Thymus (tissue), 14 donors: ENCODE measurements at places on chromosomes 16 and 17. TPM values are rescaled to one million over a fixed set of nuclear protein-coding genes. Genes with fewer than 3 reads are reported as not detected.

Gene RNF43
- 2.2 TPM for polyA plus RNA-seq

Gene CLEC10A
- 11.2 TPM for polyA plus RNA-seq

Gene LGALS9C
- 0.37 TPM for polyA plus RNA-seq

Gene ALDH3A1
- polyA plus RNA-seq: 2.2 TPM

Gene NUP88
- polyA plus RNA-seq: 116 TPM

Gene SGF29
- polyA plus RNA-seq: 34.7 TPM

Gene RAB37
- 29.3 TPM for polyA plus RNA-seq
